Stomach (tissue), 19 donors: ENCODE measurements at places on chromosomes 2 and 18.
A peak's percentile ranks its signal among the peaks of the same experiment; 100 is the strongest.

- no peak for DNase-seq
Observed at GRCh38 chr2:163662141-163662780, 73.5 kb downstream of the FIGN start.

DNA sequence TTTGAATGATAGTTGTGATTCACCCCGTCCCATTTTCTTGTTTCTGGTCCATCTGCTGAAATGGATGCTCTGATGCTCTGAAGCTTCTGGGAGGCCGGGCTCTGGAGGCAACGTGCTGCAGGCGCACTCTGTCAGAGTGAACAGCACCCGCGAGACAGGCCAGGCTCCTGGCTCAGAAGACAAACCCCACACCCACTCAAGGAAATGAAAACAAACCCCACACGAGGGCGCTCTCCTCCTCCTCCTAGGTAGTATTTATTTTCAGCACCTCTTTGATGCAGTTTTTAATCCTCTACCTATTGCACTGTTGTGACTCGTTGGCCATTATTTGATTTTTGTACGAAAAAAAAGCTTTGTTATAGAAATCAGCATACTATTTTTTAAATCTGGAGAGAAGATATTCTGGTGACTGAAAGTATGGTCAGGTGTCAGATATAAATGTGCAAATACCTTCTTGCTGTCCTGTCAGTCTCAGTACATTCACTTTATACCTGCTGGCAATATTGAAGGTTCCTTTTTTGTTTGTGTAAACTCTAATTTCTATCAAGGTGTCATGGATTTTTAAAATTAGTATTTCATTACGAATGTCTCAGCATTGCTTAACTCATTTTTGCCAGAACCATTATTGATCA is 10.3 kb upstream of the CHST10 start:
- DNase-seq, result peak; percentile 78

DNA sequence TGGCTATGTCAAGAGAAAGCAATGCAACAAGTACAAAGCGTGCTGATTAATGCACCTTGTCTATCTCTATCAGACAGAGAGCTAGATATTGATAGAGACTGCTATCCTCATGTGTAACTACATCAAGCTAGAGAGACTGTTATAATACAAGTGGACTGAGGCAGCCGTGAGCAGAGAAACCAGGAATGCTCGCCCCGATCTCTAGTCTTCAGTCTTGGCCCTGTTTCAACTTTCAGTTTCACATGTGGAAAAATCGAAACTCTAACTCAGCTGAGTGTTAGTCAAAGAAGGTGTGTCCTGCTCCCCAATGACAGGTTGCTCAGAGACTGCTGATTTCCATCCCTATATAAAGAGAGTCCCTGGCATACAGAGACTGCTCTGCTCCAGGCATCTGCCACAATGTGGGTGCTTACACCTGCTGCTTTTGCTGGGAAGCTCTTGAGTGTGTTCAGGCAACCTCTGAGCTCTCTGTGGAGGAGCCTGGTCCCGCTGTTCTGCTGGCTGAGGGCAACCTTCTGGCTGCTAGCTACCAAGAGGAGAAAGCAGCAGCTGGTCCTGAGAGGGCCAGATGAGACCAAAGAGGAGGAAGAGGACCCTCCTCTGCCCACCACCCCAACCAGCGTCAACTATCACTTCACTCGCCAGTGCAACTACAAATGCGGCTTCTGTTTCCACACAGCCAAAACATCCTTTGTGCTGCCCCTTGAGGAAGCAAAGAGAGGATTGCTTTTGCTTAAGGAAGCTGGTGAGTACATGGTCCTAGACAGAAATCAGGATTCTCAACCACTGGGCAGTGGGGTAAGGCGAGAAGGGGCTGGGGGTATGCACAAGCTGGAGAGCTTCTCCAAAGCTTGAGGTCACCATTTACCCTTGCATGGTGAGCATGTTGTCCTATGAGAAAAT is at the start of gene RSAD2:
RSAD2 (plus strand) TSS at position 376 of the 903 bp plus-strand sequence; CDS start at position 400, 24 bp downstream.
- DNase-seq, result peak; percentile 91

DNA sequence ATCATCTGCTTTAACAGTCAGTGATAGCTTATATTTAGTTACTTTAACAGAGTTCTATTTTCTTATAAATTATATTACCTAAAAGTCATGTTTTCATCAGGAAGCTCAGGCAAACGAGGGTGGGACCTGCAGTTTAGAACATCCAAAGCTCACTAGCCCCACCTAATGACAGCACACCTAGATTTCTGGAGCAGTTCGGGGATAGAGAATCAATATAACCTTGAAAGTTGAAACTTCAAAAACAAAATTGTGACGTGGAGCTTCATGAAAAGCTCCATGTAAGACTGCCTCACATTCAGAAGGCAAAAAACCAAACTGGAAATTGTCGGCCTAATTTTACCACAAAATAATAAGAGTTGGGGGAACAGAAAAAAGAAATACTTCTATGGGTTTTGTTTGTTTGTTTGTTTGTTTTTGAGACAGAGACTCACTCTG is 185.9 kb upstream of the CCDC150 start:
- no peak for DNase-seq

- no peak for DNase-seq
Observed at GRCh38 chr18:30889519-30890301, 152.8 kb downstream of the DSC3 start.

GRCh38 chr2:122251158-122251557 is 495.7 kb downstream of the TSN start:
- DNase-seq, result no peak

GRCh38 chr2:241933179-241933911 is 63.8 kb downstream of the RTP5 start:
- peak; percentile 34 for DNase-seq

DNA sequence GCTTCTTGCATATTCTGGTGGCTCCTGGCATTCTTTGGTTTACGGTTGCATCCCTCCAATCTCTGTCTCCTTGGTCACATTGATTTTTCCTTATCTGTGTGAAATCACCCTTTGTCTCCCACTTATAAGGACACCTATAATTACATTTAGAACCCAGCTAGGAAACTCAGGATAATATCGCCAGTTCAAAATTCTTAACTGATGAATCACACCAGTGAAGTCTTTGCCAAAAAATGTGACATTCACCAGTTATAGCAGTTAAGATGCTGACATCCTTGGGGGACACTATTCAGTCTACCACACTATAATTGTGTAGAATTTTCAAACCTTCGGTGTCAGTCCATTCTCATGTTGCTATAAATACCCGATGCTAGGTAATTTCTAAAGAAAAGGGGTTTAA is 320.2 kb downstream of the TMX3 start:
- DNase-seq, result no peak

DNA sequence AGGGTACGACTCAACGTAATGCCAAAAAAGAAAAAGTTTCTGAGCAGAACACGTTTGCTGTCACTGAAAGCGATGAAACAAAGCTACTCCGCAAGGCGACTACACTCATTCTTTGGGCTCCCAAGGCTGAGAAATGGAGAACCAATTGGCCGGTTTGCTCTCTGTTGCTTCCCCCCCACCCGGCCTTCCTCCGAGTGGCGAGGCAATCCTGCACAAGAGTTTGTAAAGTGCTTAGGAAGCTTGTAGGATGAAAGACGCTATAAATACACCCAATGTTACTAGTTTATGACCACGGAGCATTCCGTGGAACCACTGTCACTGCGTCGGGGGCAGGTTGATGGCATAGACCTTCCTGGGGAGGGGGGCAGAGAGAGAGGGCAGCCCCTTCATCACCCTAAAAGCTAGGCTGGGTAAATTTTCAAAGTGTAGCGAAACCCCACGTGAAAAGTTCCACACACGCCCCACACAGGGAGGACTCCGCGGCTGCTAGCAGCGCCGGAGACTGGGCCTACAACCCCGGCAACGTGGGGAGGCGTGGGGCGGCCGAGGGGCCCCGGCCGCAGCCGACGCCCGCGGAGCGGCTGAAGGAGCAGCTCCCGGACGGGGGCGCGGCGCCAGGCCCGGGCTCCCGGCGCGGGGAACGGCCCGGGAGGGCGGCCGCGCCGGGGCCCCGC is 915 bp downstream of the CUL3 start:
- DNase-seq, result peak; percentile 36

GRCh38 chr18:22417496-22418188 is at the start of gene CTAGE1:
Gene CTAGE1 (minus strand): TSS chr18:22417915. CDS start chr18:22417811, 104 bp downstream.
- DNase-seq, result no peak

GRCh38 chr2:174763780-174764179 is 492 bp downstream of the CHRNA1 start:
- no peak for DNase-seq

DNA sequence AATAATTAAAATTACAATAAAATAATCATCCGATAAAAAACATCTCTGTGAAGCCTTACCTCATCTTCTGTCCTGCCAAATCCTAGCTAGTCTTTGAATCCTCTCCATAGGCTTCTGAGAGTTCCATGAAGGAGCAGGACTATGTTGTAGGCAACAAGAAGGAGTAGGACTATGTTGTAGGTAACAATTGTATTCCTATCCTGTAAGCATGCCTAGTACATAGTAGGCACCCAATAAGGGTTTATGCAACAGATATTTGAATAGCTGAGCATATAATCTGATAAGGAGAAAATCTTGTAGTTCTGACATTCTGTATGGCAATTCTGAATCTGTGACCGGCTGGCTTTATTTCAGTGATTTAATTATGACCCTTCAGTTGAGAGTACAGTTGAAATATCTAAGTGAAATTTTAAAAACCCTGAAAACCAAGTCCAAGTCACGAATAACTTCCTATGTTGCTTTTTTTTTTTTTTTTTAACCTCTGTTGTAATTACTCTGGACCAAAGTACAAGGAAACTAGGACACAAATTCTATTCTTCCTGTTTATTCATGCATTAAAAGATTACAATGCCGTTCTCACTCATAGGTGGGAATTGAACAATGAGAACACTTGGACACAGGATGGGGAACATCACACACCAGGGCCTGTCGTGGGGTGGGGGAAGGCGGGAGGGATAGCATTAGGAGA is 27.8 kb downstream of the VWA3B start:
- DNase-seq, result no peak

- DNase-seq, result no peak
Observed at GRCh38 chr2:59560769-59561168, 992.7 kb downstream of the BCL11A start.
